ENCODE measurements at places on chromosomes 16 and 17. TPM values are rescaled to one million over a fixed set of nuclear protein-coding genes. Genes with fewer than 3 reads are reported as not detected.

SCGB1C2 gene
- not detected for total RNA-seq

MYOCD gene
- 0.41 TPM for total RNA-seq

PIPOX gene
- total RNA-seq, result 4.9 TPM

CORO1A gene
- 22.0 TPM for total RNA-seq

KRT222 gene
- total RNA-seq, result 5.7 TPM

ABCC12 gene
- 0.41 TPM for total RNA-seq

MYL4 gene
- total RNA-seq, result 4.1 TPM
